ENCODE measurements at places on chromosomes 5 and 9.

- DNase-seq, result no peak
Measured at GRCh38 chr9:5554254-5554653, 43.9 kb downstream of the PDCD1LG2 start.

GRCh38 chr9:107112707-107113243, 170.3 kb upstream of the RAD23B start:
- no peak for DNase-seq

DNA sequence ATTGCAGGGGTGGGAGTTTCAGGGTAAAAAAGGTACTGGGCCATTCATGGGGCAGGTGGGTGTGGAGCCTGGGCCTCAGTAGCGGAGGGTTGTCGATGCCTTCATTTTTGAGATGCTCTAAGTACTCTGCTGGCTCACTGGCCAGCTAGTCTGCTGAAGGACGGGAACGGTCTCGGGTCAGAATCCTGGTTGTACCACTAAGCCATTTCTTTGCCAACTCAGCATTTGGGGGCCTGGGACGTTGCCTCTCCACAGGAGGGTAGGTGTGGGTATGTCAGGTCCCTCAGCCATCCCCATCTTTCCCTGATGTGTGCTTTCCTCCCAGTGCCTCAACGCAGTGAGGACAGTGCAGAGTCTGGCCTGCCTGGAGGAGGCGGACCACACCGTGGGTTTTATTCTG, 25.1 kb downstream of the SH3GLB2 start:
- DNase-seq, result no peak

DNA sequence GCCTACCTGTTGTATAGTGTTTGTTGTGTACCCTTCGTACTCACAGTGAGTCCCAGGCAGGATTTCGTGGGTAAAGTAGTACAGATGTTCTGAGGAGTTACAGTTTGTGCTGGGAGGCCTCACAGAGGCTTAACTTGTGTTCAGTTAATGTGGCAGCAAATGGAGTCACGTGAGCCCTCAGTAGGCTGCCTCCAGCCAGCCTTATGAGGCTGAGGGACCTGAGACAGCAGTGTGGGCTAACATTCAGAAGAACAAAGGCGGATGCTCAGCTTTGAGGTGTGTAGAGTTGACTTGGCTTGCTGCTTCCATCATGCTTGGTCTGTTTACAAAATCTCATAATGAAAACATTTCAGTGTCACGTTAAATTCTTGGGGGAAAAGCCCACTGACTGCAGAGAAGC, 118.1 kb downstream of the TRIO start:
- DNase-seq, result no peak

DNA sequence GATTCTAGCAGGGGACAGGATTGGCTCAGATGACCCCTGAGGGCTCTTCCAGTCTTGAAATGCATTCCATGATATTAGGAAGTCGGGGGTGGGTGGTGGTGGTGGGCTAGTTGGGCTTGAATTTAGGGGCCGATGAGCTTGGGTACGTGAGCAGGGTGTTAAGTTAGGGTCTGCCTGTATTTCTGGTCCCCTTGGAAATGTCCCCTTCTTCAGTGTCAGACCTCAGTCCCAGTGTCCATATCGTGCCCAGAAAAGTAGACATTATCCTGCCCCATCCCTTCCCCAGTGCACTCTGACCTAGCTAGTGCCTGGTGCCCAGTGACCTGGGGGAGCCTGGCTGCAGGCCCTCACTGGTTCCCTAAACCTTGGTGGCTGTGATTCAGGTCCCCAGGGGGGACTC, 2.9 kb upstream of the MYOZ3 start:
- DNase-seq, result no peak

- DNase-seq, result no peak
Measured at GRCh38 chr5:168413062-168413461, 73.2 kb upstream of the RARS1 start.

DNA sequence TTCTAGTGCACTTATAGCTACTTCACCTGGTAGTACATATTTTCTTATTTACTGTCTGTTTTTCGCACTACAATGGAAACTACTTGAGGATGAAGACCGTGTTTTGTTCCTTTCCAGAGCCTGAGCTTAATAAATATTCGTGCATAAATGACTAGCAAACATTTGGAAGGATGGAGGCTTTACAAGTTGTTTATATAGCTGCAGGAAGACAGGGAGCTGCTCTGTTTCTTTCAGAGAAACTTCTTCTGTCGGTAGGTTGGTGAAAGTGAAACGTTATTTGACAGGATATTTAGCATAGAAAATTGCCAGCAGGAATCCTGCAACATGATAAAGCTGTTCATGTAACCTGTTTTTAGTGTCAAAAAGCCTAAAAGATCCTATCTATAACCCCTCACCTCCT, 210.6 kb downstream of the PCSK5 start:
- no peak for DNase-seq

DNA sequence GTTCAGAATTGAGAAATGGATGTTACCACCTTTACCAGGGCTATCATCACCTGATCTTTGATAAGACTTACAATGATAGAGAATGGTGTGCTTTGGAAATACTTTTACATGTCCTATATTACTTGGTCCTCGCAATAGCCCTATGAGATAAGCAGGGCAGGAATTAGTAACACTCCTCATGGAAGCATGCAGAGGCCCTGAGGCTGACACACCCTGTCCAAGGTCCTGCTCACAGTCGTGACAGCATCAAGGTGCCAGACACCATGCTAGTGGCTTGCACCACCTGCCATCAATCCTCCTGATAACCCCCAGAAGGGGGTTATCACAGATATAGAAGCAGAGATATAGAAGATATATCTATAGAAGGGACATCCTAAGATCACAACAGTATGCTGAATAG, 216.8 kb upstream of the TBC1D2 start:
- DNase-seq, result no peak

DNA sequence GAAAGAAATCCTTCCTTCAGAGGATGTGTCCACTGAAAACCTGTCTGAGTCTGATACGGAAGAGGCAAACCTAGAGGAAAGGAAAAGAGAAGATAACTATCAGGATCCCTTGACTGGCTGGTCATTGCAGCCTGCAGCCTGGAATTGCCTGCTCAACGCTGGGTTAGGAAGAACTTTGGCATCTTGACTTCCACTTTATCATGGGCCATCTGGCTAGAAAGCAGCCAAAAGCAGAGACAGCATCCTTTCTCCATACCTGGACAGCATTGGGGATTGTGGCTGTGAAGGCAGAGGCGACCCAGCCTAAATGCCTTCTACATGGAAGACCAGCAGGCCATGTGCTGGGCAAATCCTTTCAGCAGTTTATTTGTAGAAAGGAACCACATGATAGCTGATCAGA, 58.7 kb upstream of the PTPN3 start:
- no peak for DNase-seq

Measured in mesothelial cell of epicardium (in vitro differentiated cells).